Fibroblast of skin of left quadriceps (primary cell): ENCODE measurements at places on chromosomes 7 and 10.

DNA sequence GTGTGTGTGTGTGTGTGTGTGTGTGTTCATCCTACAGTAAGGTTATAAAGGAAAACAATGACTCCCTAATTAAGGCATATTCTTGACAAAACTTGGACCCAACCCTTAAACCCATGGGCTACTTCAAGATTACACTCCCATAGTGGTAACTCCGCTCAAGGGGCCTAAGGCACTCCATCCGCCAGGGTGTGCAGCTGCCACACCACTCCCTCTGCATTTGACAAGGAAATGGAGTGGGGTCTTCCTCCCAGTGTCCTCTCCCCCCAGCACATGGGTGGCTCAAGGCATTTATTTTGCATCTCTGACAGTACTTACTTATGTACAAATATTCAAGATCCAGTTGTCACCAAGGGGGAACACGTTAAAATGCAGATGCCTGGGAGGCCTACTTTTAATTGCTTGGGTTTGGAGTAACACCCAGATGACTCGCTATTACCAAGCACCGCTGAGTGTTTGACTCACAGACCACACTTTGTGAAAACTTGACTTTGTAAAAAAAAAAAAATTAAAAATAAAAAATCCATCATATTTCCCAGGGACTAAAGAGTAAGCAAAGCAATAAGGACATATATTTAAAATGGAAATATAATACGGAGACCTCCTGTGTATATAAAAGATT lies 53.0 kb upstream of the AGR3 start:
- no peak for DNase-seq

- no peak for DNase-seq
Measured at GRCh38 chr7:137094-137891, 55.1 kb upstream of the FAM20C start.

DNA sequence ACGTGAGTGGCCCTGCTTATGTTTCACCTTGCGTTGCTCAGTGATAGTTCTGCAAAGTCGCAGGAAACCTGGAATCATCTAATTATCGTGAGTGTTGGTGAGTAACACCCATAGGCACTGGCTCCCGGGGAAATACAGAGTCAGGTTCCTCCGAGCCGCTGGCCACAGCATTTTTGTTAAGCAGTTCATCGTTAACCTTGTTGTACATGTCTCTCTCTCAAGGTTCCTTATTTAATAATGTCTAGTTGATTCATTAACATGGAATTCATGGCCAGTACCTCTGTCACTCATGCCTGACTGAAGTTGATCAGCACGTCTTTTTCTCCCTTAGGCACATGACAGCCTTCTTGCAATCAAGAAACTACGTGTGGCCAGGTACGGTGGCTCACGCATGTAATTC lies 3.1 kb upstream of the ZFAND2A start:
- DNase-seq, result no peak

GRCh38 chr10:33336582-33337325 lies 2.3 kb upstream of the NRP1 start:
- no peak for DNase-seq

GRCh38 chr7:131482800-131483199 lies 73.6 kb downstream of the PODXL start:
- no peak for DNase-seq

GRCh38 chr7:98669329-98670000 lies 52.4 kb downstream of the NPTX2 start:
- DNase-seq, result no peak

GRCh38 chr10:47190301-47190700 lies 109.7 kb upstream of the GDF10 start:
- DNase-seq, result no peak

DNA sequence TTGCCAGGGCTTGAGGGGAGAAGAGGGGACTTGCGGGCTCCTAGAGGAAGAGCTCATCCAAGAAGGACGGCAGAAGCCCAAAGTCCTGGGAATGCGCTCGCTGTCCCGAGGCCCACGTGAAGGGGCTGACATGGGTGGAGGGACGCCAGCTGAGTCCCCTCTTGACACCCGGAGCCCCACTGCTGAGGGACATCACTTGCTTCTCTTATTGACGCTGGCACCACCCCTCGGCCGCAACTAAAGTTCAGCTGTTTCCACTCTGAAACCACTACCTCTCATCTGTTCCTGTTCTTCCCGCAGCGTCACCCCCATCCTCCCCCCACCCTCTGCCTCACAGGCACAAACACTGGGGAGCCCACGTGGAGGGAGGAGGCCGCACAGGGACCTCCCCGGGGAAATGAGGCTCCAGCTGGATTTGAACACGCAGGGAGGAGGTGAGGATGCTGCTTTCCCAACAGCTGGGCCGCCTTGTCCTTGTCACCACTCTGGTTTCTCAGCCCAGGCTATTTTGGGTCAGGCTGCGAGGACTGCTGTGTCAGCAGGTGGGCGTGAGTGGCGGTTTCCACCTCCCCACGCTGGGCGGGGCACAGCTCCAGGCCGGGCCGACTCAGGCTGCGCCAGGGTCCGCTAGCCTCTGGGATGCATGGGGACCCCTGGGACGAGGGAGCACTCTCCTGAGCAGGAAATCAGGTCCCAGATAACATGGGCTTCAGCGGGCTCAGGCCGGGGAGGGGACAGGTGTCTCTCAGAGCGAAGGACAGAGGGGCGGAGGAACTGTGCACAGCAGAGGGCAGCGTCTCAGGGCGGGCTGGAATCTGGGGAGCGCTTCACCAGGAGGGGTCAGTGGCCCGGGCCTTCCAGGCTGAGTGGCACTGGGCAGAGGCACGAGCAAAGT lies 156.3 kb downstream of the ZNF248 start:
- DNase-seq, result no peak
